ENCODE measurements at places on chromosomes 3 and 15.

DNA sequence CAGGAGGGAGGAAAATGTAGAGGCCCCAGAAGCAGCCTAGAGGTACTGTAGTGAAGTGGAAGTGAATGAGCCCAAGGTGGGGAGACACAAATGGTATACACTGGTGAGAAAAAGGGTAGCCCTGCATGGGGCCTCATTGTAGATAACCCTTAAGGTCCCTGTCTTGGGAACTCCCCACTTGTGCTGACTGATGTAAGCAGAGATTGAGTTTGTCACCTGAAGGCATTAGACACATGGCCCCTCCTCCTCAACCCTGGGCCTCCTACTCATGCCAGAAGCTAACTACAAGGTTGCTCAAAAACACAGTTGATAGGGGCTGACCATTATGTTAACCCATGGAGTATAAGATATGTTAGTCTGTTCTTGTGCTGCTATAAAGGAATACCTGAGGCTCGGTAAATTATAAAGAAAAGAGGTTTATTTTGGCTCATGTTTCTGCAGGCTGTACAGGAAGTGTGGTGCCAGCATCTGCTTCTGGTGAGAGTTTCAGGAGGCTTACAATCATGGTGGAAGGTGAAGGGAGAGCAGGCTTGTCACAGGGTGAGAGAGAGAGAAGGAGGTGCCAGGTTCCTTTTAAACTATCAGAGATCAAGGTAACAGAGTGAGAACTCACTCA lies 84.6 kb upstream of the RNU6-1 start:
- no peak for DNase-seq

- no peak for DNase-seq
Observed at GRCh38 chr15:65862682-65863081, 6.6 kb upstream of the RAB11A start.

DNA sequence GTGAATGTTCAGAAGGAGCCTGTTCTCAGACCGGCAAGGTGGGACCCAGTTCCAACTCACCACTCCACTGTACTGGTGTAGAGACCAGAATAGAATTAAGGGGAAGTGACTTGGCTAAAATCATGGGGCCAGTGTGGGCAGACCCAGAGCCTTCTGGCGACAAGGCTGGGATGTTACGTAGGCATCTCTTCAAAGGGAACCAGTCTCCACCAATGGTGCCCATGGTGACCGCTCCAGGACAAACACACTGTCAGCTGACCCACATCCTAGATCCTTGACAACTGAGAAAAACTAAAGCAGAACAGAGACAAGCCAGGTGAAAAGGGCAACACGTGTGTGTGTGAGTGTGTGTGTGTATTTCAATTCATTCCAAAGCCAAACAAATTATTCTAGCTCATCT lies 321.7 kb upstream of the FRG2C start:
- no peak for DNase-seq

DNA sequence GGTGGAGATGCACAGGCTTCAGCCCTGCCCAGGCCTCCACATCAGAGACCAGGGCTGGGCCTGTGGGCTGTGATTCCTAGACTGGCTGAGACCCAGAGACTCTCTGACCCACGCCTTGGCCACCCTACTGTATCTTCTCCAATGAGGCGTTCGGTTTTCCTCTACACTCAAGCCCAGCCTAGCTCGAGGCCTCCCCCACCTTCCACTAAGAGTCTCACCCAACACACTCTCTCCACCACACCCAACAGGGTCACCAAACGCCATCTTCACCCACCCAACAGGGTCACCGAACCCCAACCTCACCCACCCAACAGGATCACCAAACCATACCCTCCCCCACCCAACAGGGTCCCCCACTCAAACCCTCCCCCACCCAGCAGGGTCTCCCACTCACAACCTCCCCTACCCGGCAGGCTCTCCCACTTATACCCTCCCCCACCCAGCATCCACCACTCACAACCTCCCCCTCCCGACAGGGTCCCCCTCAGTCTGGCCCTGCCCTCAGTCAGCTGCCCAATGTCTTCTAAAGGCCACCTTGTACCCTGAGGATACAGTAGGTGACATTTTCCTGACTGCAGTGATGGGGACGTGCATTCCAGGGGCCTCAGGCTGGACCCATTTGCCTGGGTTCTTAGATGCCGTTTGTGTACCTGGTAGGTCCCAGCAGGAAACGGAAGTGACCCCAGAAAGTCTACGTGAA lies 20.4 kb downstream of the CFAP100 start:
- no peak for DNase-seq

DNA sequence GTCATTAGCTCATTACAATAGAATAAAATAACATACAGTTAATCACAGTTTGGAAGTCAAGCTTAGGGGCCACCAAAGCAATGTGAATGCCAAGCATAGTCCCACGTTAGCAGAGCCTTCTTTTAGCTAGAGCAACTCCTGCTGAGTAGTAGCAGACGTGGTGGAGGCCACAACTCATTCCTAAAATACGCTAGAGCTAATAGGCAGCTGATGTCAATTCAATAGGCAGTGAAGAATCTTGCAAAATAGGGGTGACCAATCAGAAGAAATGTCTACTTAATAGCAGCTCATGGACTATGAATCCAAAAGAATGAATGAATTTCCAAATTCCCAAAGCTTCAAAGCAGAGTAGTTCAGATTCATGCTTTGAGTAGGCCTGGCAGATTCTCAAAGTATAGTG lies 292.9 kb upstream of the RORA start:
- DNase-seq = no peak

GRCh38 chr15:87609894-87610293 lies 646.6 kb downstream of the NTRK3 start:
- DNase-seq = no peak

DNA sequence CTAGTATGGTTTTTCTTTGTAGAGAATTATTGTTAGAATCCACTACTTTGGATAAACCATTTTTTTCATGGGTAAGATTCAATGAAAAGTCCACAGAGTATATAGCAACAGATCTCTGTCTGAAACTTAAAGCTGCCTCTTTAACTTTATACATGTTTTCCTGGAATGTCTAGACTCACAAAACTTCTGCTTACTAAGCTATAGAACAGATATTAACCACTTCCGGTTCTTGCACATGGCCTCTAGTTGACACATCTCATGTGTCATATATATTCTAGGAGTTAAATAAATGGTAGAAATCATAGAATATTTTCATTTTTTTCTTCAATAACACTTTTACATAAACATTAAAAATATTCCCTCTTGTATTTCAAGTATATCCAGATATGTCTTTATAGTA lies 1693.9 kb downstream of the SI start:
- DNase-seq = no peak

- DNase-seq = no peak
Observed at GRCh38 chr15:57017024-57017423, 98.6 kb downstream of the TCF12 start.

- no peak for DNase-seq
Observed at GRCh38 chr3:98954791-98955604, 53.5 kb upstream of the DCBLD2 start.

DNA sequence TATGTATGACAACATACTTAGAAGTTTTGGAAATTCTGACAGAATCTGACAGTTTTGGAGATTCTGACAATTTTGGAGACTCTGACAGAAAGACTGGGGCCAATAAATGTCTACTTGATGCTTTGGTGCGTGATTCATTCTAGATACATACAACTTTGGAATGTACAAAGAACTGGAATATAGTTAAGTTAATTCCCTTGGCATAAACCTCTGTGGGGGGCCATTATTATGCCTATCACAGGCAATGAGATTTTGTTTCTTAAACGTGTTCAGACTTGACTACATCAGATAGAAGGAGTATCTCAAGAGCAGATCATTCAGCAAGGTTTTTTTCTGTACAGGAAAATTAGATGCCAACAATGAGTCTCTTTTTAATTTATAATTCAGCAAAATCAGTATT lies 617.6 kb upstream of the ZNF717 start:
- DNase-seq = no peak

DNA sequence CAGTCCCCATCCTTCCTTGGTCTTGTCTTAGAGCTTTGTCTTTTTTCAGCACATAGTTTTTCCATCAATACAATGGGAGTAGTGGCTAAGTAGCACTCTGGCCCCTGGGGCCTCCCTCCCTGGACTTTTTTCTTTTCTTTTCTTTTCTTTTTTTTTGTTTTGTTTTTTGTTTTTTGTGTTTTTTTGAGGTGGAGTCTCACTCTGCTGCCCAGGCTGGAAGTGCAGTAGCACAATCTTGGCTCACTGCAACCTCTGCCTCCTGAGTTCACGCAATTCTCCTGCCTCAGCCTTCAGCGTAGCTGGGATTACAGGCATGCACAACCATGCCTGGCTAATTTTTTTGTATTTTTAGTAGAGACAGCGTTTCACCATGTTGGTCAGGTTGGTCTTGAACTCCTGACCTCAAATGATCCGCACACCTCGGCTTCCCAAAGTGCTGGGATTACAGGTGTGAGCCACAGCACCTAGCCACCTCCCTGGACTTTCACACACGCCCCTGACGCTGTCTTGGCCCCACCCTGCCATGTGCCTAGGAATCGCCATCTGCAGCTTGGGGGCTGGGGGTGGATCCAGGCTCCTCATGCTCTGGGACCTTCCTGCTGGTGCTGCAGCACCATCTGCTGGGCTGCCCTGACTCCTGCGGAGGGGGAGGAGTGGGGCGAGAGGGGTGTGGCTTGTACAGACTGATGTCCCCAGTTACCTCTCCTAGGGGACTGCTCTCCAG lies 2.8 kb downstream of the C15orf39 start:
- DNase-seq = peak; percentile 54

DNA sequence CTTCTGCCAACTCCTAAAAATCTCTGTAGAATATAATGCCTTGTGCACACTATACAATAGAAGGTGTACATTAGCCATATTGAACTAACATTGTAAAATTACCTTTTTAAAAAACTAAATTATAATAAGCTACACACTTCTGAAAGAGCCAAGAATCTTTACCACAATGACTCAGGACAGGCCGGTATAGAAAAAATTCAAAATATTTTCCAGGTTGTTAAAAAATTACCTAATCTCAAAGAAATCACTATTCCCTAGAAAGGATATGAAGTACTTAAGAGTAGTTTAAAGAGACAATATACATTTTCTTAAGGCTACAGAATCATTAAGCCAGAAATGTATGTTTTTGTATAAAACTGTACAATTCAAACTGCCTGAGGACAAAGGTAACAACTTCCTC lies 48.5 kb downstream of the TJP1 start:
- DNase-seq = no peak

Measured in NCI-H1092 (cell line).